Osteoblast (primary cell): ENCODE measurements at places on chromosomes 2 and 18. TPM values are rescaled to one million over a fixed set of nuclear protein-coding genes. Genes with fewer than 3 reads are reported as not detected.

GRCh38 chr2:135783439-135783838 lies 41.8 kb downstream of the UBXN4 start:
- DNase-seq, result no peak

- DNase-seq, result no peak
Measured at GRCh38 chr2:166765141-166765540, 123.1 kb upstream of the XIRP2 start.

- no peak for DNase-seq
Measured at GRCh38 chr2:170743530-170744239, 26.5 kb upstream of the ERICH2 start.

Gene C2orf72
- total RNA-seq, result not detected in 2 replicates

Gene UGT1A7
- total RNA-seq, result not detected in 2 replicates

DNA sequence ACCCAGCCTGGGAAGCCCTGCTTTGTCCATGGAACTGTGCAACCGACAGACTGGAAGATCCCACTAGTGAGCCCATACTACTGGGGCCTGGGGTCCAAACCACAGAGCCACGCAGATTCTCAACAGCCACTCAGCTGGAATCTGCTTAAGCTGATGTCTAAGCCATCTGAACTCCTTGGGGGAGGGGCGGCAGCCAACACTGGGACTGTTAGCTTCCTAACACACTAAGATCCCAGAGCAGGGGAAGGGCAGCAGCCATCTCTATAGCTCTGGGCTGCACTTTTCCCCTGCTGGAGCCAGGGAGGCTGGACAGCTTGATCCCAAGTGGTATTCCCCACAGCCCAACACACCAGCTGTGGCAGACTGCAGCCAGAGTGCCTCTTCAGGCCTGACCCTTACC lies 118.3 kb downstream of the RPRM start:
- DNase-seq, result no peak

GRCh38 chr18:79697976-79698375 lies 18.4 kb downstream of the CTDP1 start:
- peak; percentile 10 for DNase-seq

Gene PID1
- 9.8 and 11.8 TPM in 2 replicates for total RNA-seq

DNA sequence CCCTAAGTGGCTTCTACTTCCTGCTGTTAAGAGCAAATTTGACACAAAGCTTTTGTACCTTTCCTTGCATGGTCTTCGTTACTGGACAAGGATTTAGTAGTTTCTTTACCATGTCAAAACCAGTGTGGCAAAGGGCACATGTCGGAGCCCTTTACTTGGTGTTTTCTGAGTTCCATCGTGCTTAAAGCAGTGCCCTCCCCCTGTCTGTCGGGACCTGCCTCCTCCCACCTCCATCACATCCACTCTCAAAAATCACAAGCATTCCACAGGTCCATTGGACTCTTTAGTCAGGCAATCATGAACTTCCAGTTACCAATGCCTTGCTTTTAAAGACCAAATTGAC lies 763 bp downstream of the CCDC141 start:
- DNase-seq, result no peak

DNA sequence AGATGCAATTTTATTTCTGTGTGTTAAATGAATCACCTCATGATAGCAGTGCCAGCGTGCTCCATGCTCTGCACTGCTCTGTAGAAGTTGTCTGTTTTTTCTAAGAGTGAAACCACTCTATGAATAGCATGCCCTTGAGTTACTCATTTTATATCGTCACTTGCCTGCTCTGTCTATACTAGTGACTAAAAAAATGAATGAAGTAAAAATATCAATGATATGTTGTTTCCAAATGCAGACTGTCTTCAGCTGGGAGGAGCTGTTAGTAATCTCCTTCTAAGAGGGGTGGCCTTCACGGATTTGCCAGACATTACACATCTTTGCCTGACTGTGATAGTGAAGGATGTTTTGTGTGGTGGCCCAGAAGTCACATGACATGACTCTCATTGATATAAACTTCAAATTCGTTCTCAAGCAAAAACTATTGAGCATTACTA lies 852.1 kb downstream of the CNTNAP5 start:
- DNase-seq, result no peak

DNA sequence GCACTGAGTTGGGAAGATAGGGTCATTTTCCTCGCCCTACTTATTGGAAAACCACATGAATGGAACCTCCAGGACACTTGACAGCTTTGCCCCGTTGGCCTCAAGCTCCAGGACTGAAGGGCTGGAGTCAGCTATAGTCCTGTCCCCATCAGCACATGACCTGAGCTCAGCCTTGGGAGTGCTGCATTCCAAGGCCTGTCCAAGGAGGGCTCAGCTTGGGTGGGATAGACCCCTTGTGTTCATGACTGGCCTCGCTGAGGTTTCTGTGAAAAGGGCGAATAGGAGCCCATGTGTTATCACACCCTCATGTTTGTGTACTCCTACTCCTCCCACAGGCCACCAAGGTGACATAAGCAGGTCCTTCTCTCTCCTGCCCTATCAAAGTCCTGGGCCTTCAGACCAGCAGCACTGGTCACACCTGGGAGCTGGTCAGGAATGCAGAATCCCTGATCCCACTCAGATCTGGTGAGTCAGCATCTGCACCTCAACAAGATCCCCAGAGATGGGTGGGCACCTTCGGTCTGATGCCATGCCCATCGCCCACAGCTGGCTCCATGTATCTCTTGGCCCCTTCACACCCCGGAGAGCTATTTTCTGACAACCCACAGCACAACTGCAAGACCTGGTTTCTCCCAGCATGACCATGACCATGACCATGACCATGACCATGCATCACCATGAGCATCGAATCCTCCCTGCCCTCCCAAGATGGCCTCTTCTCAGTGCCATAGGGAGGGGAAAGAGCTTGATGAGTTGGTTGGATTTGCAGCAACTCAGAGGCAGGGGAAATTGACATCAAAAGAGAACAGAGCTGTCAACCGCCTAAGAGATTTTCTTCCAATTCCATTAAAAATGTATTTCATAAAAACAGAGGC lies 83.0 kb upstream of the RAB6C start:
- DNase-seq, result no peak

DNA sequence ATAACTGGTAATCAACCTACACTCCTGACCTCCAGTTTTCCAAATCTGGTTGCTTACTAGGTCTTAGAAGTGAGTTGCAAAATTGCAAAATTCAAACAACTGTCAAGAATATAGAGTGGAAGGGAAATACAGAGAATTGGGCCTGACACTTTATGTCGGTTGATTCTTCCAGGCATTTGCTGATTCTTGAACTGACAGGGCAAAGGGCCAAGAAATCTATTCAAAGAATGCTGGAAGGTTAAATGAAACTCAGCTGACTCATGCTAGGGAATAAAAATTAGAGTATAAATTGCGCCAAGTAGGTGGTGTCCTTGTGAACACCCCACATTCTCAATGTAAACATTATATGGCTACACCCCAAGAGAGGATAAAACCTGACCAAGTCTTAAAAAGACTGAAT lies 21.5 kb upstream of the ZSCAN30 start:
- DNase-seq, result no peak

GRCh38 chr2:195027947-195028346 lies 629.1 kb upstream of the SLC39A10 start:
- no peak for DNase-seq

GRCh38 chr2:33196700-33197099 lies 249.9 kb downstream of the LTBP1 start:
- DNase-seq, result no peak

Gene NCKAP5
- 1.8 TPM in 2 replicates for total RNA-seq

GRCh38 chr2:152454960-152455359 lies 120.0 kb downstream of the FMNL2 start:
- DNase-seq, result no peak

GRCh38 chr18:63111671-63112402 lies 207.7 kb downstream of the BCL2 start:
- no peak for DNase-seq

DNA sequence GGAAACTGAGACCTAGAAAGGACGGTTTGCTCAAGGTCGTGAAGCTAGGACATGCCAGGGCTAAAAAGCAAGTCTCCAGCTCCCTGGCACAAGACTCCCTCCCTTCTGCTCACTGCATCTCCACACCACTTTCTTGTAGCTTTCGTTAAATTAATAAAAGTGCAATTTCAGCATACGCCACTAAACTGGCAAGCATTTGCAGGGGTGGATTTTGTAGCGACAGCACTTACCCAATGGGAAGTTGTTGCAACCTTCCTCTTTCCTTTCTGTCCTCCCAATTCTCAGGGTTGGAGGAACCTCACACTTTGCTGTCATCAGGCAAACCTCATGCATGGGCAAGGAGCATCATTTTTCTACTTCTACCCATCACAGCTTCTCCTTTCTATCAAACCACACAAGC lies 7.4 kb upstream of the RHOB start:
- DNase-seq, result no peak

DNA sequence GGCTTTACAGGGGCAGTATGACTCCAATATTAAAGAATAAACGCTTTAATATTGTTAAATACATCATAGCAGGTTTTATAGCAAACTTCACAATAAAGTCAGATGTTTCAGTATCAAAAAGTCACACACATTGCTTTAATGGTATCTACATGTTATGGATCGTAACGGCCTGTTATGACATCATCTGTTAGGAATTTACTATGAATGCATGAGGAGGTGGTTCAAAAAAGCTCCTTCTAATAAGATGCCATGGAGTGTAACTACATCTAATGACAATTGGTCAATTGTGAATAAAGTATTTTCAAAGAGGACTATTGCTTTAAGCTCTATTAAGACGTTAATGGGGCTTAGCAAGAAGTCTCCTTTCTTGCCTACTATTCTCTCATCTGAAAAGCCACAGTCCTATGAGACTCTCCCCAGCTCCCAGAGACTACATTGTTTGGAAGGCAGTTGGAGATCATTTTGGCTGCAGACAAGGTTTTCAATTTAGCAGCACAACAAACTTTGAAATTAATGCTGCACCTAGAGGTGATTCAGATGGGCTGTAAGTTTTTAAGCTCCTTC lies 300.7 kb upstream of the MEIS1 start:
- no peak for DNase-seq

GRCh38 chr2:216632952-216633615 lies at the start of gene IGFBP2:
Gene IGFBP2 (plus strand): TSS chr2:216633420. CDS start chr2:216633524, 104 bp downstream.
- DNase-seq, result peak; percentile 86

Gene PTPN2
- 34.2 and 37.6 TPM in 2 replicates for total RNA-seq

Gene MAL
- total RNA-seq, result not detected in 2 replicates

Gene CTAGE1
- total RNA-seq, result under 0.01 TPM in 1 of 2 replicates, not detected in the other

DNA sequence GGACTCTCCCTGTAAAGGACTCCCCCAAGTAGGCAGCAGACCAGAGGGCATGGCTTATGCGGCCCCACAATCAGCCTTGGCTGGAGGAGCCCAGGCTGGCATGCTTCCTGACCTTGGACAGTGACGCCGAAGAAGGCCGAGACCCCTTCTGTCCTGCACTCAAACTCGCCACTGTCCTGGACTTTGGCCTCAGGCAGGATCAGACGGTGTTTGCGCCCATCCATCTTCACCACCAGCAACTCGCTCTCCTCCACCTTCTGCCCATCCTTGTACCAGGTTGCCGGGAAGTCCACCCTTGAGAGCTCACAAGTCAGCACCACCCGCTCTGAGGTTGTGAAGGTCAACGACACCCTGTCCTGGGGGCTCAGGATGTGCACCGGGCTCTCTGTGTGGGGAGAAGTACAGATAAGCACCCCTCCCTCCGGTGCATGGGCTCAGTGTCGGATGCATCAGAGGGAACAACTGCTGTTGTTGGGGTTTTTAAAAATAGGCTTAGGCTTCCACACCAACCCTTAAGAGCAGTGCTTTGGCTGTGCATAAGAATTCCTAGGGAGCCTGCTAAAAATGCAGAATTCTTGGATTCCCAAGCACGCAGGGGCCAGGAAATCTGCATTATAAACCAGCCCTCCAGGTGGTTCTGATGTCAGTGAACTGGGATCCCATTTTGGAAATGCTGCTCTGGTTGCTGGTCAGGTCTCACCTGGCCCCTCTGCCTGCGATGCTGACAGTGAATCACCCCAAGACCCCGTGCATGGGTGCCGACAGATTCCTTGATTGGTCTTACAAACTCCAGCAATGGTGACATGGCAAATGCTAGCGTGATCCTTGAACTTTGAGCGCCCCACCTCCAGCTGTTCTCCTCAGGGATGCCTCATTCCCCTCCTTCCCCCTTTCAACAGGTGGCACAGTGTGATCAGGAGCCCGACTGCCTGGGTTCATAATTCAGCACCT lies 5.9 kb downstream of the OBSL1 start:
- DNase-seq, result peak; percentile 38

DNA sequence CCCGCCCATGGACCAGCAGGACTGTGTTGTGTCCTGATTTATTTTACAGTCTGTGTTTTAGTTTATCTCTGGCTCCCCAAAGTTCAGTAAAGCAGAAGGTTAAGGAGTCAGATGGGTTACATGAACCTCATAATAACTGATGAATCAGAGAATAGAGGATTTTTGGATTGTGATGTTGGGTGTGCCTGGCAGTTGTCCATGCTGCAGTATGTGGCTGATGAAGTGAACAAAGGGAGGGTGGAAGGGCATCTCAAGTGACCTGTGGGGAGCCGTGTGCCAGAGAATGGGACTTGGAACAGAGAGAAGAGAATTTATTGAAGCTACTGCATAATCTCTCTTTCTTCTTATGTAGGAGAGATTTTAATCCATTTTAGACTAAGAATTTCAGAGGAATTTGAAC lies 145.5 kb downstream of the MAP4K4 start:
- DNase-seq, result no peak

GRCh38 chr2:190069936-190070696 lies 7.6 kb upstream of the MSTN start:
- DNase-seq, result peak; percentile 41

DNA sequence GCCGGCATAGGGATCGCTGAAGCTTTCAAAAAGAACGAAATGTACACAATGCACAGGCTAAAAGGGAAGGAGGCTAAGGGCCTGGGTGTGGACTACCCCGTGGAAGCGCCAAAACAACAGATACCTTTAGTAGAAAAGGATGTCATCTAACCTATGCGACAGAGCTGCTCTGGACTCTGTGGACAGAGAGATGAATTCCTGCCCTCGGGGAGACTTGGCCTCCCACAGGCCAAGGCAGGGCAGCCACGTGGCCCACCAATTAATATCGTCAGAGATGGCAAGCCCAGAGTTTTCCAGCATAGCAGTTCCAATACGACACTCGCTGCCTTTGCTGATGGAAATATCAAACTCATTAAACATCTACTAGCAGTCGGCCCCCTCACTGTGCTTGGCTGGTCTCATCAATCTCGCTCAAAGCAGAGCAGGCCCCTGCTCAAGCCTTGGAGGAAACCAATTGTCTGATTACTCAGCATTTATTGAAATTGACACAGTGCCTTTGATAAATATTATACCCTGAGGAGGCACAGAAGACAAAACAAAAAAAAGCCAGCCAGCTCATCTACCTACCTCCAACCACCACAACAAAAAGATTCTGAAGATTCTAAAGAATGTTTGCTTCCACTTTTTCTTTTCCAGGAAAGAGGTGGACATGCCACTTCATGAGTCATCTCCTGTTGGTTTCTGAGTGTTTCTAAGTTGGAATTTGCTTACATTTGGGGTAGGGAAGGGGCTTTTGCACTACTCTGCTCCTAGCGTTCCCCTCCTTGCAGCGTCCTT lies 79.0 kb upstream of the ACAA2 start:
- DNase-seq, result no peak
